H7 (cell line): ENCODE measurements at places on chromosomes 5 and 9.

DNA sequence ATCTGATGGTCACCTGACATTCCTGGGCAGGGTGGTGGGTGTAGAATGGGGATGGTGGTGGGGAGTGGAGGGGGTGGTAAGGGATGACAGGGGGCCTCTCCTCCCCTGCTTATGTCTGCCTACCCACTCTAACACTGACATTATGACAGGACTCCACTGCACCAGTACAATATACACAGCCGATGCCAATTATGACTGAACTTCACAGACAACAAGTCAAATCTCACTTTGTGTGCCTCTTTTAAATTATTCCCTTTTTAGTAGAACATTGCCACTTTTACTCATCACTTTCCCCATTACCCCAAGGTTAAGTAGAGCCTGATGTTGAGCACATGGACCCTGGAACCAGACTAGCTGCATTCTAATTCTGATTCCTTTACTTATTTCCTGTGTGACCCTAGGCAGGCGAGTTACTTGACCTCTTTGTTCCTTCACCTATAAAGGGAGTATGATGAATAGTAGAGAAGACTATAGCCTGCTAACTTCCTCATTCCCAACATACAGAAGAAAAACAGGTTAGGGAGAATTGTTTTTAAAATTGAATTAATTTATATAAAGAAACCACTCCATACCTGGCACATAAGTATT, 464.7 kb downstream of the DMRT2 start:
- DNase-seq = no peak

DNA sequence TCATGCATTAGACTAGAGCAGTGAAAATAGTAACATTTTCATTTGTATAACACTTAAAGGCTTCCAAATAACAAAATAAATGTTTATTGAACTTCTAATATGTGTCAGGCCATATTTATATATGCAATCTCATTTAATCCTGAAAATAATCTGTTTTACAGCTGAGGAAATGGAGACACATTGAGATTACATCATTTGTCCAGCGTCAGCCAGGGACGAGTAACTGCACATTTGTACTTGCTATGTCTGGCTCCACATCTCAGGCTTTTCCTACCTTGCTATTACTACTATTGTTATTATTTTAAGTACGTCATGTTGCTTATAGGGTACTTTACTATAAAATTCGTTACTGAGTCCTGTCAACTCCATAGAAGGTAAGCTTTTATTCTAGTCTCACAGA, 3.8 kb upstream of the C9 start:
- DNase-seq = no peak

GRCh38 chr5:114185274-114185673, 176.6 kb upstream of the KCNN2 start:
- DNase-seq = no peak

DNA sequence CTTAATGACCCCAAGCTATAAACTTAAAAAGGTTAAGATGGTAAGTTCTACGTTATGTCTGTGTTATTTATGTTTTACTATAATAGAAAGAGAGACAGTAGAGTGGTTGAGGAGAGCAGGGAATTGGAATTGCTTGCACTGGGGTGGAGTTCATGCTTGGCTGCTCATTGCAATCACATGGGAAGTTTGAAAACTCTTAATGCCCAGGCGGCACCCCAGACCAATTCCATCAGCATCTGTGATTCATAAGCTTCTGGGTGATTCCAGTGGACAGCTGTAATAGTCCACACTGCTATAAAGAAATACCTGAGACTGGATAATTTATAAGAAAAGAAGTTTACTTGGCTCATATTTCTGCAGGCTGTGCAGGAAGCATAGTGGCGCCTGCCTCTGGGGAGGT, 323.9 kb upstream of the MSX2 start:
- DNase-seq = no peak

- no peak for DNase-seq
Measured at GRCh38 chr9:38333047-38333446, 59.5 kb upstream of the ALDH1B1 start.

- DNase-seq = no peak
Measured at GRCh38 chr5:148898413-148899075, 72.1 kb downstream of the ADRB2 start.

GRCh38 chr9:104280178-104280560, 186.1 kb downstream of the SMC2 start:
- DNase-seq = no peak

- no peak for DNase-seq
Measured at GRCh38 chr5:160450164-160450932, 28.7 kb downstream of the PTTG1 start.

- DNase-seq = peak; percentile 97
Measured at GRCh38 chr9:129460323-129461261, 160.3 kb downstream of the C9orf50 start.

GRCh38 chr5:149134778-149135500, 6.4 kb upstream of the ABLIM3 start:
- no peak for DNase-seq

DNA sequence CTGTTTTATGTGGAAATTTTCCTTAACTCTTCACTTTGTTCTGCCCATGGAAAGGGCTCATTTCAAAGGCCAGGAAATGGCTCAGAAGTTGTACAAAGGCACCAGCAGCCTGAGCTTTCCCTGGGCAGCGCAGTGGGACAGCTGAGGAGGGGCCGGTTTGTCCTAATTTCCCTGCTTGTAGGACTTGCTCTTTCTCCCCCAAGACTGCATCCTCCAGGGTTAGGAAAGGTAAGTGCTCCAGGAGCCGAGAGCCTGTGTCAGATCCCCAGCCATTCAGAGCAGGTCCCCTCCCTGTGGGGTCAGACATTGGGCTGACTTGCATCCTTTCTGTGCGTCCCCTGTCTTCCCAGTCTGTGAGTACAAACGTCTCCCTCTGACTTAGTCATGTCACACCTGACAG, 43.5 kb downstream of the AGXT2 start:
- peak; percentile 19 for DNase-seq

DNA sequence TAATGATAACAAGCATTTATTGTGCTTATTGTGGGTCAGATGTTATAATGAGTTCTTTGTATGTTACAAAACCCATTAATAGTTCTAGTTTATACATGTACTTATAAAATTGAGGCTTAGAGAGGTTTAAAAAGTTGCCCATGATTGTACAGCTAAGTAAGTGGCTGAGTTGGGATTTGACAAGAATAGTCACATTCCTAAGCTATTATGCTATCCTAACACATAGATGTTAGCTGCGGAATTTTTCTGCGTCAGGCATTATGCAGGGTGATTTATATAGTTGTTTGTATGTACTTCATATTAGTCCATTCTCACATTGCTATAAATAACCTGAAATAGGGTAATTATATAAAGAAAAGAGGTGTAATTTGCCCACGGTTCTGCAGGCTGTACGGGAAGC, 12.5 kb downstream of the COMMD10 start:
- no peak for DNase-seq

DNA sequence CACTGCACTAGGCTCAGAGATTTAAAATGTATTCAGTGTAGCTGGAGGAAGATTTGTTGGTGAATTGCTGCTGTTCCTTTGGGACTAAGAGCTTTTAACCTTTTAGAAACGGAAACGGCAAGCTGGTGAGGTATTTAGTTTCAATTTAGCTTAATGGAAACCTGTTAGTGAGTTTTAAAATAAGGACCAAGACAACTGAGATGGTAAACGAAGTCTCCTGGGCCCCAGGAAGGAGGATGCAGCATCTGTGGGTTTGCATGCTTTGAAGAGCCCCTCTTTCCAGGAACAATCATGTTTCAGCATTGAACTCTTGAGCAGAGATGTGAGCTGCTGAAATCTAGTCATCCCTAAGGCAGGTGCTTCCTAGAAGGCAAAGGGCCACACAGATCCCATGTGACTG, 16.5 kb downstream of the DNAI1 start:
- no peak for DNase-seq

DNA sequence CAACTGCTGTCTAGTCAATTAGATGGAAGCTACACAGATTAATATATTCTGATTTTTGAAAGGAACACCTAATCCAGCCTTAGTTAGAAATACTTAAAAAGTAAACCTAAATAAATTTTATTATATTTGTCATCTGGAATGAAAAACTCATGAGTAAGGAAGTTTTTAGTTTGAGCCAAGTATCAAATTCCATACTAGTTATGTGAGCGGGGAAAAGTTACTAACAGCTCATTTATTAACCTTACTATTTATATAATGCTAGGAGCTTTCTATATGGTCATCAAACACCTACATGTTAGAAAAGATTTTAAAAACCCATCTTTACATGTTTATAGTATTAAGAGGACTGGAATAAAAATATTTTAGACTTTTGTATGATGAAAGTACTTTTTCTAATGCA, 41.6 kb upstream of the POU5F2 start:
- no peak for DNase-seq

GRCh38 chr5:154830219-154830595, 20.2 kb downstream of the FAXDC2 start:
- DNase-seq = no peak

DNA sequence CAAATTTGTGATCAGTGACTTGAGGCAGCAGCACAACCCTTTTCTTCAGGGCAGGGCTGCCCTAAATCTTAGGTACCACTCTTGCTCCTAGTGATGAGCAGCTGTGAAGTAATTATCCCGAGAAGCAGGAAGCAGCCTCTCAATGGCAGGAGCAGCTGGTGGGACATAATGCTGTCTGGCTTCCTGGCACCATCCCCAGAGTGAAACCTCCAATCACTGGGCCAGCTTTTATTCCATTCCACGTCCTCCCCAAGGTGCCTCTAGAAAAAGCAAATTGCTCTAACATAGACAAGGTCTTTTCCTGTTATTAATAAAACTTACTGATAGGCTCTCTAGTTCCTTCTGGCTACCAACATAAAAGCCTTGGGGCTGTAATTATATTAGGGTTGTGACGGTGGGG, 154.0 kb downstream of the FRMD3 start:
- no peak for DNase-seq

DNA sequence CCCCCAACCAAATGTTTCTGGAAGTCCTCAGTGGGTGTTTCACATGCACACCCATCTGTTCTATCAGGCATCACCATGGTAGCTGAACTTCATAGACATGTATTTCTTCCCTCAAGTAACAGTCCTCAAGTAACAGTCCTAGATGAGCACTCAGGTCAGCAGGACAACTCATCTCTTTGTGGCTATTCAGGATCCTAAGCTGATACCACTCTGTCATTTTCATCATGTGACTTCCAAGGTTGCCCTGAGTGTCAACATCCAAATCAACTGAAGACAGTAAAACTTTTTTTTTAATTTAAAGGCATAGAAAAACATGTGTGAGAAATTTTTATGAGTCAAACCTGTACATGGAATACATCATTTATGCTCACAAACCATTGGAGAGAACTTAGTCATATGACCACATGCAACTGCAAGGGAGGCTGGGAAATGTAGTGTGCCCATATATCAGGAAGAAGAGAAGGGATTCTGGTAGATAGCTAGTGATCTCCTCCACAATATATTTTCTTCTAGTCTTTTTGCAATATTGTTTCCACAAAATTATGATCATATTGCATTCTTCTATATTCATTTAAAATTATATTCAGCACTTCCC, 64.2 kb upstream of the FST start:
- no peak for DNase-seq

DNA sequence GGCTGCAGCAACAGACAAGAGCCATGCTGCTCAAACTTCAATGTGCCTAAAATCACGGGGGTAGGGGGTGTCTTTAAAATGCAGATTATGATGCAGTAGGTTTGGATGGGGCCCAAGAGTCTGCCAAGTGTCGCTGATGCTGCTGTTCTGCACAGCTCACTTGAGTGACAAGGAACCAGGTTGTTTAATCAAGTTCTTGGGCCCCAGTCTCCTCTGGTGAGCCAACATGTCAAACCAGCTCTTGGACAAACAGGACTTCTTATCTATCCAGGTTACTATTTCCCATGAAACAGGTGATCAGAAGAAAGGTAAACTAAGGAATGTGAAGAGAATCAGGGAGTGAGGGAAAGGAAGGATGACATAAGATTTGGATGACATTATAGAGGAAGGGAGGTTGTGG, 78.0 kb downstream of the APBA1 start:
- DNase-seq = no peak

GRCh38 chr5:16504571-16504970, 39.0 kb upstream of the ZNF622 start:
- no peak for DNase-seq
